ENCODE measurements at places on chromosomes 13 and 19.

- peak; percentile 52 for DNase-seq
Measured at GRCh38 chr13:75372517-75372916, 109.5 kb downstream of the TBC1D4 start.

- no peak for DNase-seq
Measured at GRCh38 chr13:24459234-24459633, 53.3 kb downstream of the PARP4 start.

DNA sequence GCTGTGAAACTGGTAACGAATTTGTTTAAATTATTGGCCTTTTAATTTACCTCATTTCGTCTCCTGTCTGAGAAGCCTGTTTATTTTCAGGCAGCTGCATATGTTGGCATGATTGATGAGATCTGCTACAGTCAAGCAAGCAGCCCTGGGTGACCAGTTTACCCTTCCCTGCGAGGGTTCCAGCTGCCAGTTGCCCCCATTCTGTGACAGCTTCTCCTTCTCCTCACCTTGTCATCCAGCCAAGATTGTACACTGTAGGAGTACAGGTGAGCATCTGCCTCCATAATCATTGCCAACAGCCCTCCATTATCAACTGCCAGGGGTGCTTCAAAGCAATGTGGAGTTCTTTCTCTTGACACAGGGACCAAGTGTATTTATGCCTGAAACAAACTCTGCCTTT lies 1979.9 kb upstream of the PRR20A start:
- DNase-seq = no peak

GRCh38 chr19:33401683-33402420 lies 28.3 kb downstream of the CEBPG start:
- no peak for DNase-seq

GRCh38 chr13:64130600-64130999 lies 2715.0 kb upstream of the PCDH20 start:
- no peak for DNase-seq

- no peak for DNase-seq
Measured at GRCh38 chr13:102260256-102260655, 141.6 kb downstream of the FGF14 start.

DNA sequence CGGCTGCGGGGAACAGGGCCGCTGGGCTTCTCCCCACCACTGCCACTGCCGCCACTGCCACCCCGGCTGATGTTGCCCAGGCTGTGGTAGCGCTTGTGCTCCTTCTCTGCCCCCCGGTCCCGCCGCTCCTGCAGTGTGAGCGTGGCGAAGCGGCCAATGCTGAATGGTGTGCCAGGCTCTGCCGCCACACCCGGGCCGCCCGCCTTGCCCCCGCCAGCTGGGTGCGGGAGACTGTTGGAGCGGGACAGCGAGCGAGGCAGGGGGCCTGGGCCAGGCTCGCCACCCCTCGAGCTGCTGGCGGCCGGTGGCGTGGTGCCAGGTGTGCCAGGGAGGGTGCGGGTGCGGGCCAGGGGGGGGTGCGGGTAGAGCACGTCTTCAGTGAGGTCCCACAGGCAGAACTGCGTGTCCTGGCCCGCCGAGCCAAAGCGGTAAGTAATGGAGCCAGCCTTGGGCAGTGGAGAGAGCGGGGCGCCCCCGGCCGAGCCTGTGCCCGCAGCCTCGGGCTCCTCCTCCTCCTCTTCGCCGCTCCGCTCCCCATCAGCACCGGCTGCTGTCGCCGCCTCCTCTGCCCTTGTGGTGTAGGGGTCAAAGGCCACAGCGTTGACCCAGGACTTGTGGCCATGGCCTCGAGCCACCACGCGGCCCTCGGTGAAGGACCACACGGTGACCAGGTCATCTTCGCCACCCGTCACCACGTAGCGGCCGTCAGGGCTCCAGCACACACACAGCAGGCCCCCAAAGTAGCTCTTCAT lies 3.7 kb upstream of the DMPK start:
- DNase-seq = no peak

DNA sequence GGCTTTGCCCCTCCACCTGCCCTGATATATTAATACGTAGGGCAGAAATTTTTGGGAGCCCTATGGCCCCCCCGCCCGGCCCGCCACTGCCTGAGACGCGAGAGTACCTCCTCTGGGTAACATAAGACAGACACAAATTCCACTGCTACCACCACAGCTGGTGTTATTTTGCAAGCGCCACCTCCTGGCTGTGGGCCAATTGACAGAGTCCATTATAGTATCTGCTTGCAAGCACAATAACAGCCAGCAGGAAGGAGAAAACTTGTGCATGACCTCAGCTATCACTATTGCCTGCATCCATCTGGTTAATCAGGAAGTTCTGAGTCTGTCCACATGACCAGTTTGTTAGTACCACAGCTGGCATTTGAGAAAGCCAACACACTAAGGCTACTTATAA lies 25.3 kb upstream of the OR10H2 start:
- peak; percentile 21 for DNase-seq

GRCh38 chr19:27691991-27692390 lies 1521.0 kb downstream of the UQCRFS1 start:
- DNase-seq = no peak

- DNase-seq = no peak
Measured at GRCh38 chr19:18406749-18407148, 9.3 kb upstream of the LRRC25 start.

- no peak for DNase-seq
Measured at GRCh38 chr19:49490287-49491029, 3.0 kb downstream of the RPL13A start.

- DNase-seq = no peak
Measured at GRCh38 chr19:57949702-57950101, 2.2 kb upstream of the ZNF256 start.

- no peak for DNase-seq
Measured at GRCh38 chr13:113820813-113821651, 42.8 kb downstream of the GAS6 start.

DNA sequence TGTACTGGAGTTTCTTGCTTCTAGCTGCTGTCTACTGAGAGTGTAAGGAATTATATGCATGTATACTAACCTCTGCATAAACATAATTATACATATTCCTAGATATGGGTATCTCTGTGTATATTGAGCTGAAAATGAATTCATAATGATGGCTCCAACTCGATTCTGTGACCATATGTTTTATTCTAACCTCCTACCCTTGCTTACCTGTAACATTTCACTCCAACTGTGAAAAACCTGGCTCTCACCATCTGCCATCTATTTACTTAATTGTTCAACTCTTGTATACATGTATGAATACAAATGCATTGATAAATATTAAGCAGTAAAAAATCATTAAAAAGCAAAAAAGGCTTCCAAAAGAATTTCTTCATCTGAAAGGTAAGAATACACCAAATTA lies 1729.5 kb upstream of the SPRY2 start:
- no peak for DNase-seq

DNA sequence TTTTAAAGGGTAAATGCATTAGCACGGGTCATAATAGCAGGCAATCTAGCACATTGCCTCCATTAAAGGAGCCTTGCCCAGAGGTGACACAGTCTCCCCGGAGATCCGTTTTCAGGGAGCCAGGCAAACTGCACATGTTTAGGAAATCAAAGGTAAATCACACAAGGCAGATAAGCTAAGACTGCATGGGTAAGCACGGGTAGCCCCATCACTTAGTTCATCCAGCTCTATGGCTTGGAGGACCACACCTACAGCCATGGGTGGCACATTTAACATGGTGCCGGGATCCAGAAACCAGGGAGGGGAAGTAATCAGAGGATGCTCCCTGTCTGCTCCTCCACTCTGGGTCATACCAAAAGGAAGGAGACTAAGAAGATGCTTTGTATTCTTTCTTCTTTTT lies 16.8 kb downstream of the LGALS16 start:
- DNase-seq = no peak

- DNase-seq = no peak
Measured at GRCh38 chr13:108752276-108752675, 122.9 kb downstream of the MYO16 start.

DNA sequence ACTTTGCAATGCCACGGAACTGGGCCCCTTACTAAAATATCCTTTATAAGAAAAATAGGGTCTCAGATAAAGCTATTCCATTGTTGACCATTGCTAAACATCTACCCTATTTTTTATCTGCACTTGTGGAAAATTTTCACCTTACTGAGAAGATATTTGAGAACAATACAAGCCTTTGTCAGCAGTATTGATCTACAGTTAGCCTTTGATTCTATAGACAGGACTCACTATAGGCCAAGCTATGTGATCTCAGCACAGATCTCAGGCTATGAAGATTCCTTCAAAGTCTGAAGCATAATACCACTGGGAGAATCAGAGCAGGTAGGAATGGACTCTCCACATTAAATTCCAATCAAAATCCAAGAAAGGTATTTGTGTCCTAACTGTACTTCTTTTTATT lies 1099.7 kb downstream of the DIAPH3 start:
- DNase-seq = no peak

Measured in CD4-positive, alpha-beta T cell treated with Interleukin-17A for 1 hour (primary cell).